ENCODE measurements at places on chromosomes 2 and 18.

DNA sequence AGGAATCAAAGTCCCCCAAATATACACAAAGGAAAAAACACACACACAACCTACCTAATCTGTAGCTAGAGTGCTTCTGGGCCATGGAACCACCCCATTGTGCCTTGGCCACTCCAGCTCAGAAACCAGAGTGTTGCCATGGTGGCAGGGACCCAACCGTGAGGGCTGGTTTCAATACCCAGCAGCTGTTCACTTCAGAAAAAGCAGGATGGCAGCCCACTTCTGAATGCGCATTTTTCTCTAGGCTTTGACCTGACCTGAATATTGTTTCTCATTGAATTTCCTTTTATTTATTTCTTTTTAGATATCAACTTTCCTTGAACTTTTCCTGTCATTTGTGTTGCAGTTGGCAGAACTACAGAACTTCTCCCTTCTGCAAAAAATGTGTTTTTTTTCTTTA lies 43.0 kb upstream of the EHBP1 start:
- no peak for DNase-seq

DNA sequence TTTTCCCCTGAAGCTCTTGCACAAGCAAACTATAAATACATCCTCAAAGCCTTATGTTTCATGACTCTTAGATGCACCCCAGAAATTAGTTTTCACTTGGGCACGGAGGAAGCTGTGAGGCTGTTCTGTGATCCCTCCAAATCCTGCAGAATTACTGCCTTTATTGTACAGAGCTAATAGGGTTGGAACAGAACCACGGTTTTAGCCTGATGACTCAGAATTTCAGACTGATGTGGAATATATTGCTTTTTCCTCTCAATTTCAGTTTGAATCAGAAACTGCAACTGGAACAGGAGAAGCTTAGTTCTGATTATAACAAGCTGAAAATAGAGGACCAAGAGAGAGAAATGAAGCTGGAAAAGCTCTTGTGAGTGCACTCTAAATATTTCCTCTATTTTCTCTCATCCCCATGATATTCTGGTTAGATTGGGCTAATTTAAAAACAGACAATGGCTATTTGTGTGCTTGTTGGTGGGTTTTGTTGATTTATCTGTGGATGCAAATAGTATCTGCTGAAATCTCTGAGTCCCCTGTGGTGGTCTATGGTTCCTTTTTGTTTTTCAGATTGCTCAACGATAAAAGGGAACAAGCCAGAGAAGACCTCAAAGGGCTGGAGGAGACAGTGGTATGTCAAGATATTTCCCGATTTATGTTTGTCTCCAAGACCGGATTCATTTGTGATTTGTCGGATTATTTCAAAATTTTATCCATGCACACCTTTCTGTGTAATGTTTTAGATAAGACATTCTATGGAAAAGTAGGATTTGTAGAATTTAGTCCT lies 38.2 kb upstream of the LYPD6B start:
- DNase-seq: no peak

GRCh38 chr2:10048501-10049171 lies 5.3 kb downstream of the KLF11 start:
- no peak for DNase-seq

- no peak for DNase-seq
Measured at GRCh38 chr2:19369341-19369955, 11.0 kb upstream of the OSR1 start.

GRCh38 chr2:231601356-231602229 lies 8.9 kb downstream of the TEX44 start:
- DNase-seq: peak; percentile 54

DNA sequence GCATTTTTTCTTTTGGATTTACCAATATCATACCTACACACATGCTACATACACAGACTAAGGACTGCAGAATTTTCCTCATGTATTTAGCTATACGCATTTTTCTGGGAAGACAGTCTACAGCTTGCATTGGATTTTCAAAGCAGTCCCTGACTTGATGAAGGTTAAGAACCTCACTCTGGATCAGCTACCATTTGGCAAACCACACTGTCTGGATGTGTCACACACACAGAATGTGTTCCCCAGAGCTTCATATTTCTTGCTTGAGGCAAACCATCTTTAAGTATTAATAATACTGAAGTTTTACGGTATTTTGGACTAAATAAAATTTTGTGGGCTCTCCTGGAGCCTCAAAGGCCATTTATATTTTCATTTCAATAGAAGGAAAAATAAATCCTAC lies 102.3 kb downstream of the TCF4 start:
- DNase-seq: no peak

GRCh38 chr2:163736433-163737189 lies 803 bp upstream of the FIGN start:
- no peak for DNase-seq
